Neural cell (in vitro differentiated cells): ENCODE measurements at places on chromosomes 11 and 22. TPM values are rescaled to one million over a fixed set of nuclear protein-coding genes. Genes with fewer than 3 reads are reported as not detected.

The TRIM48 gene
- not detected in 2 replicates for polyA plus RNA-seq

The TBX10 gene
- polyA plus RNA-seq, result not detected in 2 replicates

The ADAMTS15 gene
- 1.1 TPM in 2 replicates for polyA plus RNA-seq

The TPH1 gene
- 1.2 and 1.4 TPM in 2 replicates for polyA plus RNA-seq

The CRYBA4 gene
- not detected in 2 replicates for polyA plus RNA-seq

The APOL6 gene
- polyA plus RNA-seq, result not detected in 2 replicates

The GUCY1A2 gene
- 4.9 and 5.1 TPM in 2 replicates for polyA plus RNA-seq

The ASPHD2 gene
- 16.7 and 18.7 TPM in 2 replicates for polyA plus RNA-seq

The OR10D3 gene
- polyA plus RNA-seq, result not detected in 2 replicates

The LIPT2 gene
- polyA plus RNA-seq, result 3.9 and 11.3 TPM in 2 replicates

The UPK3A gene
- polyA plus RNA-seq, result not detected in 2 replicates

The OPCML gene
- 10.0 and 11.6 TPM in 2 replicates for polyA plus RNA-seq
